Cardiac muscle cell (in vitro differentiated cells and primary cell): ENCODE measurements at places on chromosomes 7 and 10. TPM values are rescaled to one million over a fixed set of nuclear protein-coding genes. Genes with fewer than 3 reads are reported as not detected.

Gene AMZ1
- 1.6 and 1.7 TPM in 2 replicates for polyA plus RNA-seq

Gene ODAD2
- polyA plus RNA-seq: 0.68 and 1.7 TPM in 2 replicates

Gene PHKG1
- polyA plus RNA-seq: 0.44 and 0.72 TPM in 2 replicates

Gene HMX2
- polyA plus RNA-seq: not detected in 2 replicates

Gene MAP3K8
- 6.7 and 7.8 TPM in 2 replicates for polyA plus RNA-seq

DNA sequence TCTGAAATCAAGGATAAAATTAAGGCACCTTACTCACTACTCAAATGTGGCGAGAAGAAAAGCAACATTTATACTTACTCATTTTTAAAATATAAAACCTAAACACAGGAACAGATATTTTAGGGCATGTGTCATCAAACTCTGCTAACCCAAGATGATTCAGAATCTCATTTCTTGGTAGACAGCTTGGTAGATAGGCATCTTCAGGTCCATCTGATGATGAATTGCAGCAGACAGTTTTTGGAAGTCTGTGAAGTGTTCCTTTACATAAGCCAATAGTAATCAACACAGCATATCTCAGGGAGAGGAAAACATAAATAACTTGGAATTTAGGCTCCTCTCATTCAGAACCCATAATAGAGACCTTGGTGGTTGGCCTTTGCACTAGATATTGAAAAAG, 3.4 kb downstream of the HIPK2 start:
- peak; percentile 40 for DNase-seq

- DNase-seq: no peak
Measured at GRCh38 chr7:96014617-96015016, 242.3 kb downstream of the DYNC1I1 start.

GRCh38 chr10:121988361-121989324, at the start of gene TACC2:
TSS of gene TACC2 (plus strand) at chr10:121989163. CDS start at chr10:122021982, 32,819 bp downstream.
- no peak for DNase-seq

DNA sequence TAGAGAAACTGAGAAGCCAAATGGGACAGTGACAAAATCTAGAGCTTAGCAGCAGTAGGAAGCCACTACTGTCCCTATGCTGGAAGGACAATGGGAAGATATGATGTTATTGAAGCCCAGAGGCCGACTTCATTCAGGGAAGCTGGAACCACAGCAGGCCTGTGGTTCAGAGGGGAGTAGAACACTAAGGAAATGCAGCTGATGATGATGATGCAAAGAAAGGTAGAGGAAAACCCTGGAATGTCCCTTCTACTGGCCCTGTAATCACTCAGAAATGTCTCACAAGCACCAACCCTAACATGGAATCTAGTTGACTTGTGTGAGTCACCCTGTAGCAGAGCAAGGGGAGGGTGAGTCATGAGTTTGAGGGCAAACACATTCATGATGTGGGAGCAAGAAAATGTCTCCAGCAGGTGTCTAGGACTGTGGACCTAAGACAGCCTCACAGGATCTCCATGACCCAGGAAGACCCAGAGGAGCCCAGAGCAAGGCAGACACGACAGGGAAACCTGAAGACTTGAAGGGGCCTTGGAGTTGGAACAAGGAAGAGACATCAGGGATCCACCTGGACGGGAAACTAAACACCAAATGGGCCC, 37.0 kb upstream of the LRRC17 start:
- DNase-seq: no peak

- peak; percentile 43 for DNase-seq
Measured at GRCh38 chr10:100899171-100899570, 13.6 kb upstream of the SLF2 start.

- no peak for DNase-seq
Measured at GRCh38 chr10:95988702-95989101, 54.7 kb upstream of the CCNJ start.
